Osteoblast (primary cell): ENCODE measurements at places on chromosomes 7 and 10. TPM values are rescaled to one million over a fixed set of nuclear protein-coding genes. Genes with fewer than 3 reads are reported as not detected.

GRCh38 chr10:70227548-70228320 is 5.5 kb downstream of the PPA1 start:
- H3K4me3 ChIP-seq: no peak overlapping the region
- peaks cover 17% of the 10 kb centered on the region for H3K36me3 ChIP-seq
- no peaks in the 10 kb centered on the region for H3K27me3 ChIP-seq
- H3K4me1 ChIP-seq: peaks cover 10% of the 10 kb centered on the region
- no peak overlapping the region for H3K27ac ChIP-seq
- DNase-seq: no peak

DNA sequence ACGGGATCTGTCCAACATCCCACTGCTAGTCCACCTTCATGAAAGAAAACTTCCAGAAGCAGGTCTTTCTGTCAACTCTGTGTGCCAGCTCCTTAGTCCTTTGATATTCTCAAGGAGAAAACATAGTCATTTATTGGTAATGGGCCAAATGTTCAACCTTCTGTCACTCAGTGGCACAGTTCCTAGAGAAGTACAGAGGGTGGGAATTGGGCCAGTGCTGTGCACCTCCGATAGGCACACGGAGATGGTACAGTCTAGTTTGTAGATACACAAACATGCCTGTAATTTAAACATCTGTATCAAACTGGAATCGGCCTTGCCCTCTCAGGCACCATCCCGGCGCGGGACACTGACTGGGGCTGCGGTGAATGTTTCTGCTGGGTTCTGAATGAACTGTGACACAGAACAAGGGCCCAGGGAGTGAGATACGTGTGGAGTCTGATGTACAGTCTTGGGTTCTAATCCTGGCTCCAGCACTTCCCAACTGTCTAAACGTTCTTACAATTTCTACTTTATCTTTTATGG is 213.9 kb upstream of the SHH start:
- no peaks in the 10 kb centered on the region for H3K27me3 ChIP-seq
- DNase-seq: no peak
- no peak overlapping the region for H3K4me3 ChIP-seq
- H3K36me3 ChIP-seq: no peaks in the 10 kb centered on the region
- no peak overlapping the region for H3K27ac ChIP-seq

- no peaks in the 10 kb centered on the region for H3K36me3 ChIP-seq
- H3K27me3 ChIP-seq: peaks cover 18% of the 10 kb centered on the region
- no peak for DNase-seq
- no peak overlapping the region for H3K4me3 ChIP-seq
- no peak overlapping the region for H3K27ac ChIP-seq
- peaks cover 5% of the 10 kb centered on the region for H3K4me1 ChIP-seq
Observed at GRCh38 chr10:63007112-63007511, 126.0 kb upstream of the NRBF2 start.

DNA sequence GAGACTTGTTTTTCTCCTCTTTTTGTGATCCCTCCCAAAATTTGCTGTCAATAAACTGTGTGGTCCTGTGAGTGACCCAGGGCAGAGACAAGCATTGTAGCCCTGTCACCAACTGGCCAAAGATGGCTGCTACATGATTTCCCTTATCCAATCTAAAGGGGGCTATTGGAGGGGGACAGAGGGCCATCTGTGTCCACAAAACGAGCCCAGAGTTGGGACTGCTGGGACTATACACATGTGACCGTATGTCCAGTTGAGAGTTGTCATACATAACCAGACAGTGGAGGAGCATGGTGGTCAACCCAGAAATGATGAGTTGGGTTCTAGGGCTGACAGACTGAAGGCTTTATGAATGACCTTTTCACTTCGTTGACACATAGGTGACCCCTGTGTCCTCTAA is 55.3 kb upstream of the SDK1 start:
- no peak overlapping the region for H3K27ac ChIP-seq
- DNase-seq: peak; percentile 45
- H3K4me3 ChIP-seq: no peak overlapping the region
- no peaks in the 10 kb centered on the region for H3K27me3 ChIP-seq

DNA sequence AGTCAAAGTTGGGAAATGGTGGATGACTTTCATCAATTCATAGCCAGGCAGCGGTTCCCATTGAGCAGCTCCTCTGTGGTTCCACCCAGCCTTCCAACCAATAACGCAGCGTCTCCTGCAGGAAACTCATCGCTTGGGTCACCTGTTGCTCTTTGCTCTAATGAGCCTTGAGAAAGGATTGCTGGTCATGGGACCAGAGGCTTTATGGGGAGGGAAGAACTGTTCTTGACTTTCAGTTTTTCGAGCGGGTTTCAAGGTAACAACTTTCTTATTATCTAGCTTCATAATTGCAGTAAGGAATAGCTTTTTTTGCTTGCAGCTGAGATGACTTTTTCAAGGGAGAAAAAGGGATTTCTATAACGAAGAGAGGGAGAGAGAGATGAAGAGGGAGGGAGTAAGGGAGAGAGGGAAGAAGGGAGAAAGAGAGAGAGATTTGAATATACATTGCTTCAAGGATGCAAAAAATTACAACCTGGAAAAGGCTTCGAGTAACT is 405 bp upstream of the ENTPD1 start:
- no peak overlapping the region for H3K27ac ChIP-seq
- no peaks in the 10 kb centered on the region for H3K36me3 ChIP-seq
- H3K27me3 ChIP-seq: no peaks in the 10 kb centered on the region
- peak overlapping the region; percentile 46 for H3K4me3 ChIP-seq
- DNase-seq: peak; percentile 29

DNA sequence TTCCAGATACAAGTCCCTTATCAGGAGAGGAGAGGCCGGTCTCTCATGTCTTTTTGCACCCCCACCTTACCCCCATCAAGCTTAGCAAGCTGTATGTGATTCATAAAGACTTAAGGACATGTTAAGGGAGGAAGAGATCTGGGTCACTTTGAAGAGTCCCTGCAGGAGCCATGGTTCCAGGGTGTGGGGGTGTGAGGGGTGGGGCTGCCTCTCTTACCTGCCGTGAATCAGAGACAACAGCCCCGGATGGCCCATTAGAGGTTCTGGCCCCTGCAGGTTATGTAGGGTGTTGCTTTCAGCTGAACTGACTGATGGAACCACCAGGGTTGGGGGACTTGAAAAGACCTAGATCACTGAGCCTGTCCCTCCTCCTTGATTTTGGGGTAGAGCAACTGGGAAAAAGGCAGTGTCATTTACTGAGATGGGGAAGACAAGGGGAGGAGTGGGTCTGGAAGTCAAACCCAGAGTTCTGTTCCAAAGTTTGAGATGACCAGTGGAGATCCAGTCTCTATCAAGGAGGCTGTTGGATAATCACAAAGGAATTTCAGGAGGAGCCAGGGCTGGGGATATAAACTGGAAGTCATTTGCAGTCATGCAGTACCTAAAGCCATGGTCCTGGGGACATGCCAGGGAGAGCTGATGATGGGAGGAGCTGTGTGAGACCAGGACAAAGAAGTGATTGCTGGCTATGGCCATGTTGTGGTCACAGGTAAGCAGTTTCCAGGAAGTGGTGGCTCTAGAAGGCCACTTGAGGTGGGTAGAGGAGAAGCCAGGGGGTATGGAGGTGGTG is 23.1 kb downstream of the ADAMTS14 start:
- no peaks in the 10 kb centered on the region for H3K27me3 ChIP-seq
- DNase-seq: no peak

- peak overlapping the region; percentile 76 for H3K27ac ChIP-seq
- H3K4me1 ChIP-seq: peaks cover 52% of the 10 kb centered on the region
- H3K4me3 ChIP-seq: no peak overlapping the region
- H3K36me3 ChIP-seq: no peaks in the 10 kb centered on the region
- DNase-seq: no peak
Observed at GRCh38 chr10:77157248-77158019, 480.2 kb downstream of the KCNMA1 start.

- no peaks in the 10 kb centered on the region for H3K36me3 ChIP-seq
- H3K4me3 ChIP-seq: no peak overlapping the region
- DNase-seq: no peak
- no peaks in the 10 kb centered on the region for H3K27me3 ChIP-seq
- no peak overlapping the region for H3K27ac ChIP-seq
Observed at GRCh38 chr7:12031186-12031585, 179.9 kb upstream of the TMEM106B start.

GRCh38 chr7:43763183-43763582 is 4.7 kb downstream of the BLVRA start:
- H3K4me3 ChIP-seq: no peak overlapping the region
- no peak for DNase-seq
- H3K27ac ChIP-seq: no peak overlapping the region
- H3K27me3 ChIP-seq: no peaks in the 10 kb centered on the region
- H3K4me1 ChIP-seq: peaks cover 21% of the 10 kb centered on the region

DNA sequence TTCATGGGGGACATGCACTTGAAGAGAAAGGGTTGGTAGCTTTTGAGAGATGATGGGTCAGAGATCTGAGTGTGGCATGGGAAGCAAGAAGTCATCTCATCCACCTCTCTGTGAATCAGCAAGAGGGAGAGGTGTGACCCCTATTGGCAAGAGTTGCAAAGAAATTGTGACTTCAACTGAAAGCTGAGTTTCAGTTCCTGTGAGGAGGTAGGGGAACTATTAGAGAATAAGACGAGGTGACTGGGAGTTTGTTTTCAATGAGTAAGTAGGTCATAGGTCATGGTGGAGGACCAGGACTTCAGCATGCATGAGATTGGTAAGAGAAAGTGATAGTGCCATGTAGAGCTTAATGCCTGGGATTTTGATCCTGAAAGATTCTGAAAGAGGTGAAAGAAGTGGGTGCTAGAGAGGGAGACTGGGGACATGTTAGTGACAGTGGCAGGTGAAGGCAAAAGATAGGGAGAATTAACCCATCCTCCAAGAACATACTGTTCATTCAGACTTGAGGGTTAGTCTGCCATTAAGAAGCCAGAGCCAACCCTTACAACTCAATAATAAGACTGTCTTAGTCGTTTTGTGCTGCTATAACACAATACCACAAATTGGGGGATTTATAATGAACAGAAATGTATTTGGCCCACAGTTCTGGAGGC is 75.5 kb upstream of the CAPZA2 start:
- peaks cover 21% of the 10 kb centered on the region for H3K4me1 ChIP-seq
- H3K36me3 ChIP-seq: peaks cover 31% of the 10 kb centered on the region
- no peak overlapping the region for H3K27ac ChIP-seq
- no peak for DNase-seq

Gene ADK
- 34.0 and 46.3 TPM in 2 replicates for total RNA-seq

Gene LEP
- under 0.01 and 0.36 TPM in 2 replicates for total RNA-seq

Gene CASTOR2
- total RNA-seq: 17.0 and 24.8 TPM in 2 replicates

Gene OPN1SW
- total RNA-seq: not detected in 2 replicates

Gene TYW1B
- 2.1 and 2.2 TPM in 2 replicates for total RNA-seq

Gene TMEM184A
- under 0.01 TPM in 2 replicates for total RNA-seq
